ENCODE measurements at places on chromosomes 3 and 15.

GRCh38 chr15:40844696-40845030 lies 815 bp downstream of the SPINT1 start:
- DNase-seq = no peak

GRCh38 chr3:14563946-14564539 lies 23.9 kb upstream of the GRIP2 start:
- no peak for DNase-seq

DNA sequence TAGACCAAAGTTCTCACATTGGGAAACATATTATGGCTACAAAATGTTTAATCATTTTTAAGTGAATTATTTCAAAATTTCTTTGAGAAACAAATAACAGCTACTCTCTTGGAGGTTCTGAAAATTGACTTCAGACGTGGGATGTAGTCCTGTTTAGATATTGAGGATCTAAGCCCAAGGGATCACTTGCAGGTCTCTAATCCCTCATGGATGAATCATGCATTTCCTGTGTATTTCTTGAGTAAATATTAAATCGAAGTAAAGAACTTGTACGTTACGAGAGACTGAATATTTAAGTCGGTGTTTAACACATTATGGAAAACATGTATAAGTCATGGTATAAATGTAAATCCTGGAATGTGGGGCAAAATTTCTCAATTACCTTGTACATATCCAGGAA lies 119.8 kb downstream of the EPHA3 start:
- no peak for DNase-seq

DNA sequence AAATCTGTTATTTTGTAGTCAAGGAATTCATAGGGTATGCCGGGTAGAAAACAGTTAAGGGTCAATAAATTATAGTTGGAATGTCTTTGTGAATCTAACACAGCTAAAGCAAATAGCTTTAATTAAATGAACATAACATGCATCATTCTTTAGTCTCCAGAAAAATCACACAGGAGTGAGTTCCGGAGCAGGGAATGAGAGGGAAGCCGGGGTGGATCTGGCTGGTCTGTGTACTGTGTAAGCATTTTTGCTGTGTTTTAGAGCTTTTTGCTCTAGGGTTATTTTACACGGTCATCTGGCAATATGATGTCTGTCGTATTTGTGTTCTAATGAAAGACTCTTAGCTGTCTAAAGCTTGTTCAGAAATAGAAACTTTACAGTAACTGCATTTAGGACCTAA lies 57.5 kb downstream of the MED12L start:
- no peak for DNase-seq

DNA sequence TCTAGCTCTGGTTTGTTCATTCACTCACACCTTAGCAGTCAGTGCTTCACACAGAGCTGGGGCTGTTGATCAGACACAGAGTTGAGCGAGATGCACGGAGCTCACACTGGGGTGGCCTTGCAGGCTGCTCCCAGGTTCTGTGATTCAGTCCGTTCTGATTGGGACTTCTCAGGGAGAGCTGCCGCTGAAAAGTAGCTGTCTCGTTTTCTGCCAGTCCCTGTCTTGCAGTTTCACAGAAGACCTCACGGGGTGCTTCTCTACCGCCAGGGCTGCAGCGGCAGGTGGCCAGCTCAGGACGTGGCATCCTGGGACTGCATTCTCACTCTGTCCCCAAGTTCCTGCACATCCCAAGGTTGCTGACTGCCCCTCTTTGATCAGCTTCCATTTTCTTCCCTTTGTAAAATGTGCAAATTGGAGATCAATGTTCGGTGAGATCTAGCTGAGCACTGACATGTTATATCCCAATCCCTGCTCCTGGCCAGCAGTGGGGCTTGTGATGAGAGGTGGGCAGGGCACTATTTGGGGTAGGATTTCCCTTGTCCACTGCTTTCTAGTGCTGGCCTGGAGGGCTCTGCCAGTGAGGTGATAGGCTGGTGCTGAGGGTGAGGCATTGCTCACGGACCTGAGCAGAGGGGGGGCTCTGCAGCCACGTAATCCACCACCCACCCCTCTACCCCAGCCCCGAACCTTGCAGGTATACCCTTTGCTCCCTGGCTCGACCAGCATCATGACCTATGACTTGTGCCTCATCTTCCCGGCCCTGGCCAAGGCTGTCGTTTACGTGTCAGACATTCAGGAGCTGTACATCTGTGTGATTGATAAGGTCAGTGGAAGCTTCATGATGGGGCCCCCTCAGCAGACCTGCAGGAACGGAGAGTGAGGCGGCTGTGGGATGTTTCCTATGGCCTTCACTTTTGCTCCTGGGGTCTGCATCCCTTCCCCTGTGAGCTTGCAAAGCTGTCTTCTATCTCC lies 5.3 kb upstream of the TXNRD3 start:
- no peak for DNase-seq

DNA sequence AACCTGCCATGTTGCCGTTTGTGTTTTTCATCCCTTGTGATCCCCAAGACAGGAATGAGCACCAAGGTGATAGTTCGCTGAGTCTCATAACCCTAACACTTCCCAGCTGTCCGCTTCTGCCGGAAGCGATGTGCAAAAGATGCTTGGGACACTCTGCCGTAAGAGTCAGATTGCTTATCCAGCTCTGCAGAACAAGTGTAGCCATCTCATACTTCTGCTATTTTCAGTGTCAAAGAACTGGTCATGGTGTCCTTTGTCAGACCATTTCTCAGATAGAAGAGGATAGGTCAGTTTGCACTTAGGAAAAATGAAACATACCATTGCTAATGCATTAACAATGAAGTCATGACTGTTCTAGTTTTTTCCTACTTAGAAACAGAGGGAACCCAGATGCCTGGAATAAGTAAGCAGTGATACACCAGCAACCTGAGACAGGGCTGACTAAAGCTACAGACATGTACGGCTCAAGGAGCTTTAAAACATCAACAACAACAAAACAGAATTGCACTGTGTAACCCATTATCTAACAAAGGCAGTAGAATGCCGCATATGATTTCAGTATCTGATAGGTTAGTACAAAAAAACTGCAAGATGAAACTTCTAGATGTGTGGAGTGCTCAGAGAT lies 134.0 kb upstream of the IL12A start:
- no peak for DNase-seq

DNA sequence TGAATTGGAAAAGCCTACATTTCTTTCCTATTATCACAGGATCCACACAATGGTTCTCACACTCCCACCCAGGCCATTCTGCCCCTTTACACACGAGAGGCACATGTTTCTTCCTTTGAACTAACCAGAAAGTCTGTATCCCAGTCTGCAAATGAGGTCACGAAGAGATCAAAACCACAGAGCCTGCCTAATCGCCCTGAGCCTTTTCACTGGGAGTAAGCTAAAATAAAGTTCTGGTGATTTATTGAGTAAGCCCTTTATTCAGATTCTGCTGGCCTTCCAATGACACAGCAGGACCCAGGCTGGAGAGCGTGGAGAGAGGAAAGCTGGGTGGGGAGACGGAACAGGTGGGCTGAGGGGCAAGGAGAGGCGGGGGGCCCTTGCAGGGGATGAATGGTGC lies 78.7 kb downstream of the ATP1B3 start:
- DNase-seq = no peak

GRCh38 chr3:197428117-197428801 lies 127.5 kb downstream of the BDH1 start:
- DNase-seq = no peak

DNA sequence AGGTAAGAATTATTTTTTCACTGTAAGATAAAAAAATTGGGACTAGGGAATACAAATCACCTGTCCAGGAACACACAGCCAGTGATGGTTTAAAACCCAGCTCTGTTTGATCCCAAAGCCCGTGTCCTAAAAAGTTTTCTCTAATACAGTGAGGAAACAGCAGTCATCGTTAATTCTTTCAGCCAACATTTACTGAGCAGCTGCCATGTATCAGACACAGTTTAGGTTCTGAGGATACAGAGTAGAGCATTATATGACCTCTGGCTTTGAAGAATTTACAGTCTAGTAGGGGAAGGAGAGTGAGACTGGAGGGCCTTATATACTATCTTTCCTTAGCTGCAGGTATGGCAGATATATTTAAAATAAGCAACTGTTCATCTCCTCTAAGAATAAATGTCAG lies 82.7 kb downstream of the KCNMB2 start:
- no peak for DNase-seq

GRCh38 chr3:147393261-147393942 lies 12.9 kb downstream of the ZIC4 start:
- DNase-seq = no peak

GRCh38 chr3:15081960-15082664 lies 16.8 kb downstream of the RBSN start:
- DNase-seq = no peak

- no peak for DNase-seq
Observed at GRCh38 chr3:197913641-197914380, 36.2 kb upstream of the RPL35A start.

DNA sequence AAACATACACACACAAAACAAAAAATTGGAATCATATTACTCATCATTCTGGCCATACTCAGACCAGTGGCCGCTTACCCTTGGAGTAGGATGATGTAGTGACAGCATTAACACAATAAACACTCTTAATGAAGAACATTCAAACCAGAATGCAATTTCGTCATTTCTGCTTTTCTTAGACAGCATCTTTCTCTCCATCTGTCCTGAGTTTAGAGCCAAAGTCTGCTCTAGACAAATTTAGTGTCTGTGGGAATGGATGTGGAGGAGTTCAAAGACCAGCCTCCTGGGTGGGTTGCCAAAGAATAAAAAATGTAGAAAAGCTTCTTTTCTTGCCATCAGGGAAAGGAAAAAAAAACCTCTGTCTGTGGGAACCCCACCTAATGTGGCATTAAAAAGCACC lies 212.4 kb upstream of the POU1F1 start:
- DNase-seq = no peak

DNA sequence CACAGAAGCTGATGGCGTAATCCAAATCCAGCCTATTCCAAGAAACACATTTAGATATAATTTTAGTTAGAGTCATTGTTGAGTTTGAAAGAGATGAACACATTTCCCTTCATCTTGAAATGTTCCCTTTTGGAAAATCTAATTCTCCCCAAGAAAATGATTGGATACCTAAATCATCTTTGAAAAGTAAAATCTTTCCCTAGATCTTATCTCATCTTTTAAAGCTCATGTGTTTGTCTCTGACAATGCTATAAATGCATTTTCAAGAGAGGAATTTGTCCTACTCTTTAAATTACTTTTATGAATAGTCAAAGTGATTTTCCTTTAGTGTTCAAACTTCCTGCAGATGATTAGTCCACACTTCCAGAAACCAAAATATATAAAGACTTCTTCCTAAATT lies 82.6 kb upstream of the CNTN6 start:
- DNase-seq = no peak

DNA sequence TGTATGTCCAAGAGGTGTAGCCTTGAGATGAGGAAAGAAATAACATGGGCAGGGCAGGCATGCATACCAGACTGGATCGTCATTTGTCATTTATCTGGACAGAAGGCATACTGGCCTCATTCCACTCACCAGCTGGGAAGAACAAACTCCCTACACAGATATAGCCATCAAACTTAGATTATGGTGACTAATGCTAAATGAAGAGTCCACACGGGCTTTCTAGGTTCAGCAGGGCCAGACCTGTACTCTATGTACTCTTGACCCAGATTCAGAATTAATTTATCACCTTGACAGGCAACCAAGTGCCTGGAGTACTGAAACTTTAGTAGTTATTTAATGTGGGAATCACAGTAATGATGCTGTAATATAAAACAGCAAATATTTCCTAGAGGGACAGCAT lies 164.3 kb upstream of the IL12A start:
- DNase-seq = no peak

DNA sequence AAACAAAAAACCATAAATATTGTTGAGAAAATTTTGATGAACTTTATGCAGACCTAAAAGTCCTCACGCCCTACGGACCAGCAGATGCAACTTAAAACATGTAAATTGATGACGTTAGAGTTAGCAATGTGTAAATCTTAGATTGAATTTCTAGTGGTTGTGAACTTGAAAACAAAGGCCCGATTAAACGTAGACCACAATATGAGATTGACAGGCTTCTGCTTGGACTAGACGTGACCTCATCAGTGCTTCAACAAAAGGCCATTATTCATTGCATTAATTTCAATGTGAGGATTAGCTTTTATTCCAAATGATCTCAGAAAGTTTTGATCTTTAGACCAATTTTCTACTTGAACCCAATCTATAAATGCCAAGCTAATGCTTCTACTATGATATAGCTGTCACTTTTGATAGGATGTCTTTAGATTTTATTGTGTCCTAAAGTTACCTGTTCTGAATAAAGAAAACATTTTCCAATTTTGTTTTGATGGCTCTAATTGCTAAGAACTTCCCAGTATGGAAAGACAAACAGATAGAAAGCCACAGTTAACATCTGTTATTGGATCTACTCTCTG lies 55.4 kb upstream of the SPPL2A start:
- DNase-seq = no peak

GRCh38 chr3:62095756-62096155 lies 277.6 kb downstream of the FEZF2 start:
- DNase-seq = no peak

DNA sequence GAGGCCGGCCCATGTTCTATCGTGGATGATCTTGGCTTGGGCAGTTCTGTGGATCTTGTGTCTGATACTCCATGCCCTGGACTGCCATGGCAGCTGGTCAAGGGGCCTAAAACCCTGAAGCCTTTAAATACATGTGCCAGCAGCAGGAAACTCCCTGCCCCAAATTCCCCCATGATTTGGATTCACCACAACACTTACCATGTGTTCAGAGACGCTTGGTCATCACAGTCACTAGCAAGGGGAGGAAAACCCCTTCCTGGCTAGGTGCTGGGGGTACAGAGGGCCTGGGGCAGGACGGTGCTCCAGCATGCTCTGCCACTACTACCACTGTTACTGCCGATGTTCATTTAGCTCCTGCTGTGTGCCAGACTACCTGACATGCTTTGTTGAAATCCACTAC lies 94.4 kb downstream of the DNAJB8 start:
- no peak for DNase-seq

- no peak for DNase-seq
Observed at GRCh38 chr15:78098131-78098755, 5.9 kb downstream of the SH2D7 start.

- no peak for DNase-seq
Observed at GRCh38 chr3:27345493-27345892, 23.7 kb downstream of the NEK10 start.

GRCh38 chr15:47866446-47866845 lies 149.1 kb downstream of the SEMA6D start:
- no peak for DNase-seq

Measured in activated T-helper 1 cell treated with anti-CD3 and anti-CD28 coated beads, Interleukin-2, amount 50 U/mL, for 16 hours (primary cell).